Melanocyte of skin (primary cell): ENCODE measurements at places on chromosomes 2 and 18. TPM values are rescaled to one million over a fixed set of nuclear protein-coding genes. Genes with fewer than 3 reads are reported as not detected.

TMEM237 gene
- 18.9 and 20.0 TPM in 2 replicates for total RNA-seq

SPP2 gene
- not detected in 2 replicates for total RNA-seq

STARD6 gene
- not detected in 2 replicates for total RNA-seq

CTLA4 gene
- total RNA-seq: 2.9 and 6.2 TPM in 2 replicates

BOLA3 gene
- total RNA-seq: 76.0 and 76.9 TPM in 2 replicates

LONRF2 gene
- 0.34 and 0.36 TPM in 2 replicates for total RNA-seq

LRP2 gene
- total RNA-seq: under 0.01 and 0.15 TPM in 2 replicates

CACNB4 gene
- total RNA-seq: 0.67 and 0.77 TPM in 2 replicates

FAM228A gene
- under 0.01 TPM in 1 of 2 replicates, not detected in the other for total RNA-seq

KCNK3 gene
- total RNA-seq: 0.33 TPM in 1 of 2 replicates, not detected in the other

RNF144A gene
- total RNA-seq: 61.6 and 84.2 TPM in 2 replicates

INHBB gene
- not detected in 2 replicates for total RNA-seq

AGPS gene
- total RNA-seq: 69.9 and 81.7 TPM in 2 replicates

MAPK4 gene
- 9.5 and 16.5 TPM in 2 replicates for total RNA-seq

CCDC68 gene
- under 0.01 TPM in 2 replicates for total RNA-seq

RAB11FIP5 gene
- 20.7 and 22.0 TPM in 2 replicates for total RNA-seq

SLC11A1 gene
- under 0.01 and 0.15 TPM in 2 replicates for total RNA-seq

PCARE gene
- under 0.01 TPM in 2 replicates for total RNA-seq

RIT2 gene
- not detected in 2 replicates for total RNA-seq

PFN4 gene
- total RNA-seq: 1.0 TPM in 1 of 2 replicates, not detected in the other

TUBA3D gene
- not detected in 2 replicates for total RNA-seq

CPS1 gene
- total RNA-seq: 32.0 and 64.3 TPM in 2 replicates

VAMP8 gene
- 27.6 and 31.8 TPM in 2 replicates for total RNA-seq

TMEM200C gene
- total RNA-seq: not detected in 2 replicates

CRYBA2 gene
- 0.34 and 0.36 TPM in 2 replicates for total RNA-seq

SERPINB10 gene
- not detected in 2 replicates for total RNA-seq

RTP5 gene
- total RNA-seq: not detected in 2 replicates

LIMS3 gene
- total RNA-seq: 0.15 TPM in 1 of 2 replicates, not detected in the other

ACKR3 gene
- total RNA-seq: not detected in 2 replicates

KCNF1 gene
- under 0.01 TPM in 2 replicates for total RNA-seq

KATNAL2 gene
- total RNA-seq: 2.7 and 3.4 TPM in 2 replicates

SPHKAP gene
- total RNA-seq: not detected in 2 replicates

RTN4 gene
- total RNA-seq: 141 and 158 TPM in 2 replicates
